ENCODE measurements at places on chromosomes 4 and X.

DNA sequence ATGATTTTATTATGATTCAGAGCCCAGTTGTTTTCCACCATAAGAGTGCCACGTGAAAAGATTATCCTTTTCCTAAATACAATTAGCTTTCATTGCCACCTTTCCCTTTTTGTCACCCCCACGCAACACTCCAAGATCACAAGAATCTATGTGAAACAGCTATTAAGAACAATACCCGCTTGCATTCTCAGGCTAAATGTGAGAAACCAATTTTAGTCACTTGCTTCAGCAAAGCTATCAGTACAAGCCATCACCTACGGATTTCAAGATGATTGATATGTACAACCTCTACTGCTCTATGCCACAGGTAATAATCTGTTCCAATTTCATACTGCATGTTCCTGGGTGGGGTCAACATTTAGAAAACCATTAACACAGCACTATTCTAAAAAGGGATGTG lies 2.5 kb downstream of the ATP11C start:
- no peak for DNase-seq

- no peak for DNase-seq
Observed at GRCh38 chrX:30981968-30982367, 89.9 kb downstream of the FTHL17 start.

GRCh38 chr4:85028910-85029309 lies 62.4 kb upstream of the WDFY3 start:
- DNase-seq = no peak

- no peak for DNase-seq
Observed at GRCh38 chrX:135434258-135435138, 12.8 kb downstream of the SMIM10L2A start.

GRCh38 chrX:41559235-41560052 lies 112.3 kb downstream of the NYX start:
- no peak for DNase-seq

GRCh38 chr4:78567500-78568060 lies 16.0 kb downstream of the ANXA3 start:
- no peak for DNase-seq

GRCh38 chr4:8846826-8847225 lies 24.8 kb downstream of the HMX1 start:
- DNase-seq = no peak

GRCh38 chr4:131084997-131085396 lies 1989.0 kb downstream of the C4orf33 start:
- DNase-seq = no peak

DNA sequence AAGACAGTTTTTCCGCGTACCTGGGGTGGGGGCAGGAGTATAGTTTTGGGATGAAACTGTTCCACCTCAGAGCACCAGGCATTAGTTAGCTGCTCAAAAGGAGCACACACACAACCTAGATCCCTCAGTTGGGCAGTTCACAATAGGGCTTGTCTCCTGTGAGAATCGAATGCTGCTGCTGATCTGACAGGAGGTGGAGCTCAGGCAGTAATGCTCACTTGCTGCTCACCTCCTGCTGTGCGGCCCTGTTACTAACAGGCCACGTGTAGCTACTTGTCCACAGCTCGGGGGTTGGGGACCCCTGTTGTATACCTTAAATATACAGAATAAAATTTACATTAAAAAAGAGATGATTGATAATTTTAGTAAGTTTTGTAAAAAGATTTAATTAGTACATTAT lies 191.5 kb downstream of the SLC7A11 start:
- DNase-seq = no peak

GRCh38 chrX:82292803-82293202 lies 1090.9 kb downstream of the SH3BGRL start:
- no peak for DNase-seq

DNA sequence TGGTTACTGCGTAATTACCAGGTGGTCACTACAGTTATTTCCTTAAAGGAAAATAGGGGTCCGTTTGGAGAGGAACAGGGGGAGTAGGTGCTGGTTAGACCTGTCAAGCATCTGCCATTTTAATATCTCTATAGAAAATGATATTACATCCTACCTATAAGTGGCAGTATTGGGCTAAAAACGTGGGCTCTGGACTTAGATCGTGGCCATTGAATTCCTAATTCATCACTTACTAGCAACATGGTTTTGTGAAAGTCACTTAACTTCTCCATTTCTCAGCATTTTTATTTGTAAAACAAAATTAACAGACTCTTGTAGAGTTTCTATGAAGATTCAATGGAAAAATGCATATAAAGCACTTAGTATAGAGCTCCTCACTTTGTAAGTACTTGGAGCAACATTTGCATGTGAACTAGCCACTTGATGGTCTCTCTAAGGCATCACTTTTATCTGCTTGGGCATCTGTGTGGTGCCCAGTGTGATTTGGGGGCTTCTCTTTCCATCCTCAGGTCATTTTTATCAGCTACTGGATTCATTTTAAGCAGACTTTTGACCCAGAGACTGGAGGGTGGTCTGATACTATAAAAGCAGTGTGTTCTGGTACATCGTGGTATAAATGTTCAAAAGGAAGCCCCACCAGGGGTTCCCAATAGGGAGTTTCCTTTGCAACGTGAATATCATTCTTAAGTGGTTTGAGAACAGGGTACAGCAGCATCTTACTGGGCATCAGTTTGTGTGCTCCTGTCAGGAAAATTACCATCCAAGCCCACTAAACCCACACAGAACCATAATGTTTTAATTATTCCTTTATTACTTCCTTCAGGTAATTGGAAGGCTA lies 42.7 kb upstream of the RASSF6 start:
- peak; percentile 10 for DNase-seq

GRCh38 chrX:118780911-118781310 lies 42.7 kb upstream of the ZCCHC12 start:
- no peak for DNase-seq

DNA sequence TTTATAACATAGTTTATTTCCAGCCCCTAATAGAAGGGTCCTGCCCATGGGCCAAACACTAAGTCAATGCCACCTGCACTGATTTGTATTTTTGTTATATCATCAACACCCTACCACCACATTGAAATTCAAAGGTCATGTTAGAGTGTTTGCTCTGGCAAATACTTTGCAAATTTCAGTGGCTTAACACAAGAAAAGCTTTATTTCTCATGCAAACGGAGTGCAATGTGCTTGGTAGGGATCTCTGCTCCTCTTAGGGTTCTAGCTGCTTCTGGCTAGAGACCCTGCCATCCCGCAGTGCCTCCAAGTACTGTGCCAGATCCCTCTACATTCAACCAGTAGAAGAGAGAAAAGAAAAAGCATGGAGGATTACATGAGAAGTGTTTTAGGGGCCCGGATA lies 230.8 kb upstream of the TET2 start:
- DNase-seq = no peak

DNA sequence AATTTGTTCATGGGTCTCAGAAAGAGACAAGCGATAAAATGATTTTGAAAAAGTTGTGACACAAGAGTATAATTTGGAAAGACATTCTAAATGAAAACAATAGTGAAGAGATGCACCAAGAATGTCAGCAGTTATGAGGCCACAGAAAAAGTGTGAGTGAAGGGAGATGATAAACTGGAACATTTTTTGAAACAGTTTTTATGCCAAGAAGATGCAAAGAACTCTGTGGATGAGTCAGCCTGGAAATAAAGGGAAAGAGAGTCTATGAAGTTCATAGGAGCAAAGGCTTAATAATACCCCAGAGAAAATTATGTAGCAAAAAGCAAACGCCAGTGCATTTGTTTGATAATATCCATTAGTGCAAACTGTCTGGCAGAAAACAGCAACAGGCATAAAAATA lies 188.4 kb upstream of the TBC1D9 start:
- no peak for DNase-seq

DNA sequence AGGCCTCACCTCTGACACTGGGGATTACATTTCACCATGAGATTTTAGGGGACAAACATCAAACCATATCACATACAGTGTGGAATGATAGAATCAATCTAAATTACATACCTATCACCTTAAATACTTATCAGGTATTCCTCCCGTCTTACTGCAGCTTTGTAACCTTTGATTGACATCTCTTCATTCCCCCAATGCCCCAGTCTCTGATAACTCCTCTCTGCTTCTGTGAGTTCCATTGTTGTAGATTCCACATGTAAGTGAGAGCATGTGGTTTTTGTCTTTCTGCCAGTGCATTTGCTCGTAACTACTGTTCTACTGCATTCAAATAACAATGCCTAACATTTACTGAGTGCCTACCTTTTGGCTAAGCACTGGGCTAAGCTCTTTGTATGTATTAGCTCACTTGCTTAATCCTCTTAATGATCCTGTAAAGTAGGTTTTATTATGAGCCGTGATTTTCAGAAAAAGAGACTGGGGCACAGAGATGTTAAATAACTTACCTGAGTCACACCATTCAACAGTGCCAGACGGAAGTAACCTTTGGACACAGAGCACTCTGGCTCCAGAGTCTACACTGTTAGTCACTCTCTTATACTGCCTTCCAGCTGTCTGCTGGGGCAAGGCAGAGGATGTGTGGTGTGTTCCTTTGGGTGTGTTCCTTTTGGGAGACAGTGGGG lies 63.7 kb upstream of the ESX1 start:
- DNase-seq = no peak

- no peak for DNase-seq
Observed at GRCh38 chr4:113480109-113480508, 281.4 kb downstream of the CAMK2D start.

- DNase-seq = peak; percentile 24
Observed at GRCh38 chr4:67700116-67700737, 728 bp downstream of the UBA6 start.

GRCh38 chrX:100264200-100264599 lies 145.9 kb downstream of the PCDH19 start:
- no peak for DNase-seq

GRCh38 chr4:125781651-125782050 lies 466.9 kb downstream of the FAT4 start:
- no peak for DNase-seq

GRCh38 chrX:149013081-149013480 lies 492.0 kb downstream of the IDS start:
- DNase-seq = no peak

DNA sequence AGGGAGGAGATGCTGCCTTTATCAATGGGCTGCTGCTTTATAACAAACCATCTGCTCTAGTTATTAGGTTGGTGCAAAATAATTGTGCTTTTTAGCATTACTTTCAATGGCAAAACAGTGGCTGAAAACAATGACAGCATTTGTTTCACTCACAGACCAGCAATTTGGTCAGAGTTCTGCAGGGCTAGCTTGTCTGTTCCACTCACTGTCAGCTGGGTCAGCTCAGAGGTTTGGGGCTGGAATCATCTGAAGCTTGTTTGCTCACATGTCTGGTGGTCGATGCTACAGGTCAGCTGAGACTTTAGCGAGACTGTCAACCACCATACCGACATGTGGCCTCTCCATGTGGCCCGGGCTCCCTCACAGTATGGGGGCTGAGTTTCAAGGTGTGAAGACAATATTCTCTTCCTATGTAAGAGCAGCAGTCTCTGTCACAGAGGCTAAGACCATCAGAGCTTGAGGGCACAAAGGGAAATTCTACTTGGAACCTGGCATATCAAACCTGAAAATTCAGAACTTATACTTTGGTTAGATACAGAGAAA lies 81.3 kb upstream of the LIMCH1 start:
- DNase-seq = no peak

DNA sequence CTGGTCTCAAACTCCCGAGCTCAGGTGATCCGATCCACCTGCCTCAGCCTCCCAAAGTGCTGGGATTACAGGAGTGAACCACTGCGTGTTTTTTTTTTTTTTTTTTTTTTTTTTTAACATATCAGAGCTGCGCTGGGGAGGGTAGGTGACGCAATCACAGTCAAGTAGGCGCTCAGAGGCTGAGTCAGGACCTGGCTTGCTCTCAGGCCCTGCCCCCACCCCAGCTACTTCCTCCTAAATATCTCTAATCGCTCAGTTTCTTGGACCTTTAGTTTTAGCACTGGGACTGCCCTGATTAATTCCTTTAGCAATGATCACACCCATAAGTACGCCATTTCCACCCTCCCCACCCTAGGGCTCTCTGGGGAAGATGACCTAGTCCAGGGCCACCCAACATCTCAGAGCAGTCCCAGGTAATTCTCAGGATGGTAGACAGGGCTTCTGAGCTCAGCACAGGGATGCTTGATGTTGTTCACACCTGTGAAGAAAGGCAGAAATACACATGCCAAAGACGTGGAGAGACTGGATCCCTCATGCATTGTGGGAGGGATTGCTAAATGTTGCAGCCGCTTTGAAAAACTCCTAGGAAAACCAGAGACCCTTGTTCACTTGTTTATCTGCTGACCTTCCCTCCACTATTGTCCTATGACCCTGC lies 50.2 kb downstream of the DDX3X start:
- no peak for DNase-seq

DNA sequence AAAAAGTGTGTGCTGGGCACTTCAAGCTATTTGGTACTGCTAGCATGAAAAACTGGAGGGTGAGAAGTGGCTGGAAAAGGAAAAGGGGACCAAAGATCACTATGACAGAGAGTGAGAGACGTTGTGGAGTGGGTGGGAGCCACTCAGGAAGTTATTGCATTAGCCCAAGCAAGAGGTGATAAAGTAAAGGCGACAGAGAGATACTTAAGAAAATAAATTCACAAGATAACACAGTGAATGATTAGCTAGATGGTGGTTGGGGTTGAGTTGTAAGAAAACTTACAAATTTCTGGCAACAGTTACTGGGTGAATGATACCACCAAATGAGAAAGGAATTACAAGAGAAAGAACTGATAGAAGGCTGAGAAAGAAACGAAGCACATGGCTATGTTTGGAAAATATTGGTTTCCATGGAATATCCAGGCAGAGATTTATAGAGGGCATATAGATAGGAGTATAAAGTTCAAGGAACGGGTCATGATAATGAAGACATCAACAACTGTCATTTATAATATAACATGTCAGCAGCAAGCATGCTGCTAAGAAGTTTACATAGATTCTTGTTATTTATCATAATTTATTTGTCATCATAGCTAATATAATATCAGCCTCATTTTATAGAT lies 60.7 kb downstream of the CASK start:
- DNase-seq = no peak
